ENCODE measurements at places on chromosomes 11 and 22.

- no peak for DNase-seq
These were observed at the start of gene SYT13 for GRCh38 chr11:45285930-45286632. TSS of gene SYT13 (minus strand) at chr11:45286341. CDS start at chr11:45286207, 134 bp downstream.

- no peak for DNase-seq
These were observed 11.5 kb downstream of the CCDC117 start for GRCh38 chr22:28783786-28784671.

GRCh38 chr22:48944751-48945620 is 882.7 kb downstream of the BRD1 start:
- no peak for DNase-seq

GRCh38 chr11:111624608-111625007 is 22.4 kb downstream of the SIK2 start:
- DNase-seq: no peak

- DNase-seq: no peak
These were observed 406.3 kb downstream of the ETS1 start for GRCh38 chr11:128181088-128181480.

DNA sequence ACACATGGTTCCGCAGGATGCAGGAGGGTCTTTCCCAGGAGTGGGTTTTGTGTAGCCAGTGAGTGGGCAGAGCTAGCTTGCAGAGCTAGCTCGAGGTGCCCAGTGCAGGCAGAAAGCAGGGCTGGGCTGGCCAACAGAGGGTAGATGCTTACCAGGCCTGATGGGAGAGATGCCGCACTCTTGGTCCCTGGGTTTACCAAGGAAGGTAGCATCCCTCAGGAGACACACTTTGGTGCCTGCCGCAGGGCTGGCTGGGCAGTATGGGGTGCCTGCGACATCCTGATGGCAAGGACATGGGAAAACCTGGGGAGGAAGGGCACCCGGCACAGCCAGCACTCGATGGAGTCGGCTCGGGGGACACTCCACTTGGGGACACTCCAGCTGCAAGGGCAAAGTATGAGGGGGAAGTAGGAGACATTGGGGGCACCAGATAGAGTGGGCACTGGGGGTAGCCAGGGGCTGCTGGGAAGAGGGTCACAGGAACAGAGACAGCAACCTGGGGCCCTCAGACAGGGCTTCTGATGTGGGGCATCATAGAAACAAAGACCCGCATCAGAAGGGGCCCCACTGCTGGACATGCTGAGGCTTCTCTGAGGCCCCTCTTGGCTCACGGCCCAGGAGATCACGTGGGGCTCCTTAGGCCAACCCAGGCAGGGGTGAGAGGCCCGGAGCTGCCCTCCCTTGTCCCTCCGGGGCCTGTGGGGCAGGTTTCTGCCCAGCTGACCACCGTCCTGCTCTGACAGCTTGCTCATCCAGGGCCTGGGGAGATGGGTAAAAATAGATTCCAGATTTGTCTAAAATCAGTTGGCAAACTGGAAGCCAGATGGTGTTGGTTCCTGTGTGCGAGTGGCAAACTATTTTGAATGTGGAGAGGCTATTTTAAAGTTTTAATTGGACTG is 89.8 kb downstream of the MORC2 start:
- no peak for DNase-seq

DNA sequence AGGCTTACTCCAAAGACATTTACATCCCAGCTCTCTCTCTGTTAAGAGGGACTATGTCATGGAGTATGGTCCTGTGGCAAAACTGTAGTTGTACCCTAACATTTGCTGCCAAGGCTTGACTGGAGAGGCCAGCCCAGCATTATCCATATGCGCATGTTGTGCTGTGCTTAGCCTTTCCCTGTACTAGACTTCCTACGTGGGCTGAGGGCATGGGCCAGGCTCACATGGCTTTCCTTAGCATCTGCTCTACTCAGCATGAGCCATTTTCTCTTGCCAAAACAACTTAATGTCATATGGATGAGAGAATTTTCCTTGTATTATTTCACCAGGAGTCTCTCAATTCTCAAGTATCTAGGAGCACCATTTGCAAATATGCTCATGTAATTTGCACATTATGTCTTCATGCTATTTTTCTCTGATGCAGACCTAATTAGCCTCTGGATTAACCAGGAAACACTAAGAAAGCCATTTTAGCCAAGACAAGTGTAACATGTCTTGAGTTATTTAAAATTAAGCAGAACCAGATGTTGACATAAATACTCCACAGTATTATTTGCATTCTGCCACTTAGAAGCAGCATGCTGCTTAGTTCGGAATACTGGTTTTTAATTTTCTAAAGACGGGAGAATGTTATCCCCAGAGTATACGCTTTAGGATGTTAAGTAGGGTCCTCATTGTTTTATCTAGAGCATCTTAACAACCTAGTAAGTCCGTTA is 71.7 kb upstream of the FAR1 start:
- no peak for DNase-seq

- no peak for DNase-seq
These were observed 12.0 kb upstream of the PHLDA2 start for GRCh38 chr11:2940921-2941821.

- DNase-seq: no peak
These were observed 253.3 kb downstream of the BUD13 start for GRCh38 chr11:116519499-116519898.

DNA sequence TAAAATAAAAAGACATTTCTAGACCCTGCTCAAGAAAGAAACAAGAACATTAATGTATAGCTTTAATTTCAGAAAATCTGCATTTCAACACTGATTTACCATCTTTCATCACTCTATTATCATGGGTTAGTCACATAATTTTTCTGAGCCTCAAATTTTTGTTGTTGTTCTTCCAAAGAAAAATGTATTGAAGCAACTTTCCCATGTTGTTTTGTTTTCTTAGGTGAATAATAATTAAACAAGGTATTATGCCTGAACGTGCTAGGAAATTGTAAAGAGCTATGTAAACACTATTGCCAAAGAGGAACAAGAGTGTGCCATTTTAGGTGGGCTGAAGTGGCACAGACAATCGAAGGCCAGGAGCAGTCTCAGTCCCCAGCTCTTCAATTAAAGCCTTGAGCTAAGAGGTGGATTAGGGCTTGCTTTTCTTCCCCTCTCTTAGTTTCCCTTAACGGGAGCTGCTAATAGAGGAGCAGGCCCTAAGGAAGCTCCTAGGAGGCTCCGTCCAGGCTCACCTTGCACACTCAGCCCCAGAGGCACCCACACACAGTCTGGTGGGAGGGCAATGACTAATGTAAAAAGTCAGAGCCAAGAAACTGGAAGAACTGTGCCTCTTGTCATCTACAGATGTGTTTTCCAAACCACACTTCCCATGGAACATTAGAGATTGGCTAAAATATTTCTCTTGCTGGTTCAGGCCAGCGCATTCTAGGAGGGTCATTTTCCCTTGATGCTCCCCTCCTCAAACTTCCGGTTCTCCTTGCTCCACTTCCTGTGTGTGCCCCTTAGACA is 8.8 kb upstream of the UBASH3B start:
- no peak for DNase-seq

- no peak for DNase-seq
These were observed 96.2 kb downstream of the RASSF10 start for GRCh38 chr11:13105237-13105844.

DNA sequence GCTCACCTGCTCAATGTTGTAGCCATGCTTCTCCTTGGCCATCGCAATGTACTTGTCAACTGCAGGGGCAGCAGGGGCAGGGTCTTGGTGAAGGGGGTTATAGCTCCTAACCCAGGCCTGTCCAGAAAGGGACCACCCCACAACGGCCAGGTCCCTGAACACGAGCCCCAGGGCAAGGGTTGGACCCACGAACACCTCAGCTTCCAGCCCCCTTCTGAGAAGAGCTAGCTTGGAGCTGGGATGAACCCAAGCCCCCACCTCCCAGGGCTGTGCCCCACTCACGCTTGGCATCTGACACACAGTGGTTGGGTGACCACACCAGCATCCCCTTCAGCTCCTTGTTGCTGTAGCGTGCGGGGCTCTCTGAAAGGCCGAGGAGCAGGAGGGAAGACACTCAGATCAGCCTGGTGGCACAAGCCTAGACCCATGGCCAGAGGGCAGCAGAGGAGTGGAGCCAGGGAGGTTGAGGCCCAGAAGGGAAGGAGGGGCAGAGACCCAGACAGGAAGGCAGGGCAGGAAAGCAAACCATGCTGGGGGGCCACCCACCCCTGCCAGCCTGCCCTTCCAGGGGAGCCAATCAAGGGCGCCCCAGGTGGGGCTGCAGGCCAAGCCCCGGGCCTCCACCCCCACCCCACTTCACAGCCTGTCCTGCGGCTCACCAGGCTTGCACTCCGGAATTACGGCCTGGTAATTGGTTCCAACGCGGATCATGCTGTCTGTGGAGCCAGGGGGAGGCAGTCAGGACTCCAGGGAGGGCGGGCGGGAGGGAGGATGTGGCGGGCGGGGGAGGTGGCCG is 1.9 kb downstream of the RCOR2 start:
- DNase-seq: no peak

GRCh38 chr22:37986371-37986770 is 2.0 kb upstream of the SOX10 start:
- DNase-seq: no peak

- DNase-seq: no peak
These were observed 10.6 kb downstream of the STT3A start for GRCh38 chr11:125603207-125603606.

- no peak for DNase-seq
These were observed 12.0 kb downstream of the JAML start for GRCh38 chr11:118212781-118213191.

DNA sequence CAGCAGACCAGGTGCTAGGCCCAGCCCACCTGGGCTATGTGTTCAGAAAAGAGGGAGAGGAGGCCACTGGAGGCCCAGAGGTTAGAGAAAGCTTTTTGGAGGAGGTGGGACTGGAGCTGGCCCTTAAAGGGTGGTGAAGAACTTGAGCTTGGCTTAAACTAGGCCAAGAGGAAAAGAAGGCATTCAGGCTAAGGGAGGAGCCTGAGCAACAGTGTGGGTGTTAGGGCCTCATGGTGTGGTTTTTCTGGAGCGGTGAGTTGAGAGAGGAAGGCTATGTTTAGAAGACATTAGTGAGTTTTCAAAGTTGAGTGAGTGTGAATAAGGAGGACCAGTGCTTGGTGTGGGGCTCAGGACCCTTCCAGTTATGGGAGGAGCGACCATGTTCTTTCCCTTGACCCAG is 6.2 kb downstream of the TAF6L start:
- no peak for DNase-seq

DNA sequence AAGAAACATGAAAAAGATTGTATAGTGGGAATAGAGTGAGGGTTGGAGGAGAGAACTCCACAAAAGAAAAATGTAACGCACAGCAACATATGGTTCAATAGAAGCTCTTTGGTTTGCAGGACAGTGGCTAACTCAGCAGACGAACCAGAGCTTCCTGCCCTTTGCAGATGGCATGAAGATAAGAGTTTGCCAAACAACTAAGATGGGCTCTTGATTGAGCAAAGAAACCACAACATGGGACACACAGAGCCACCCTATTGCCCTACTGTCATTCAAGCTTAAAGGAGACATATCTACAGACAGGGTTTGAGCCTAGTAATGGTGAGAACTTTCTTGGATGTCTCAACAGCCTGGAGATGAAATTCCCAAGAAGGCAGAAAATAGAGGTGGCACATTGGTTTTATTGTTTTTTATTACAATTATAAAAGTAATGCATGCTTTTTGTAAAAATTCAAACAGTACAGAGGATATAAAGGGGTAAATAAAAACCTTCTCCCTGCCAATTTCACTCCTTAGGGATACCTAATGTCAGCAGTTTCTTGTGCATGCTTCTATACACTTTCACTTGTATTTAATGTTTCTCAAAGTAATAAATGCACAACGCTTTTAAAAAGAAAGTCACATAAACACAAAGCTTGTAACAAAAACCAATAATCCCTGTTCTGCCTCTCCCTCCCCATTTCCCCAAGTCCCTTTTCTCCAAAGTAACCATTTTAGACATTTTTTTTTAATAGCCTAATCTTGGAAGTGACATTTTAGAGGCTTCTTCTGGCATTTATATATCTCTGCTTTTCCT is 63.7 kb downstream of the COPB1 start:
- no peak for DNase-seq
